NCI-H1105 (cell line): ENCODE measurements at places on chromosomes 4 and X.

DNA sequence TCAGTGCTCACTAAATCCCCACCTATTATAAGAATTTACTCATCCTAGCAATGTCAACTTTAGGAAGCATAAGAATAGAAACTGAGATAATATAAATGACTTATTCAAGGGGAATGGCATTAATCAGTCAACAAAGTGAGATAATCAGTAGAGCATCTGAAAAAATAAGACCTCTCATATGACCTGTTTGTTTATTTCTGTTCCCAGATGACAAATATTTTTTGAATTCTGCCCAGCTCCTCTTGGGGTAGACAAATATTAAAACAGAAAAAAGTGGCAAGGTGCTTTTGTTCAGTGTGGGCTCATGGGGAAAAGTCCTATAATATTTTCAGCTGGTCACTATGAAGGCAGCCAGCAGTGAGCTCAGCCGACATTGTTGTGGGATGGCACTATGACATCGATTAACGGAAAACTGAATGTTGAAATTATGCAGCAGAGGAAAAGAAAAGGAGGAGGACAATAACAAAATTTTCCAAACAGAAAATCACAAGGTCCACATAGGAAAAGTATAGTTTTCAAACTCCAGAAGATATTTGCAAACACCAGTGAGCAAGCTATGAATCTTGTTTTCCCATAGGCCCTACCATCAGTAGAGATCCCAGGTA is 109.6 kb downstream of the ANXA3 start:
- DNase-seq, result no peak

DNA sequence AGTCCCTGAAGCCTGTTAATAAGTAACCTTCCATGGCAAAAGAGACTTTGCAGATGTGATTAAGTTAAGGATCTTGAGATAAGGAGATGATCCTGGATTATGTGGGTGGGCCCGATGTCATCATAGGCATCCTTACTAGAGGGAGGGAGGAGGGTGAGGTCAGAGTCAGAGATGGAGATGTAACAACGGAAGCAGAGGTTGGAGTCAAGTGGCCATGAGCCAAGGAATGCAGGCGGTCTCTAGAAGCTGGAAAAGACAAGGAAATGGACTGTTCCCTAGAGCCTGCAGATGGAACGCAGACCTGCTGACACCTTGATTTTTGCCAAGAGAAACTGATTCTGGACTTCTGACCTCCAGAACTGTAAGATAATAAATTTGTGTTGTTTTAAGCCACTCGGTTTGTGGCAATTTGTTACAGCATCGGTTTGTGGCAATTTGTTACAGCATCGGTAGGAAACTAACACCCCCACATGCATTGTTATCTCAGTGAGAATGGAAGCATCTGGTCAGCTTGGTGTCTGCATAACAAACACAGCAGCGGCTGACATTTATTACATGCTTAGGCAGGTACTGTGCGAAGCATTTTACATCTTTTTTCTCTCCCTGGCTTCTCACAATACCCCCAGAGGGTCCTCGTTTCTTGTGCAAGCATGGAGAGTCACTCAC is 55.6 kb downstream of the CLDN34 start:
- no peak for DNase-seq

- DNase-seq, result peak; percentile 73
Observed at GRCh38 chr4:33989820-33990443, 2254.4 kb downstream of the ARAP2 start.

GRCh38 chrX:352181-352580 is 33.6 kb upstream of the GTPBP6 start:
- no peak for DNase-seq

DNA sequence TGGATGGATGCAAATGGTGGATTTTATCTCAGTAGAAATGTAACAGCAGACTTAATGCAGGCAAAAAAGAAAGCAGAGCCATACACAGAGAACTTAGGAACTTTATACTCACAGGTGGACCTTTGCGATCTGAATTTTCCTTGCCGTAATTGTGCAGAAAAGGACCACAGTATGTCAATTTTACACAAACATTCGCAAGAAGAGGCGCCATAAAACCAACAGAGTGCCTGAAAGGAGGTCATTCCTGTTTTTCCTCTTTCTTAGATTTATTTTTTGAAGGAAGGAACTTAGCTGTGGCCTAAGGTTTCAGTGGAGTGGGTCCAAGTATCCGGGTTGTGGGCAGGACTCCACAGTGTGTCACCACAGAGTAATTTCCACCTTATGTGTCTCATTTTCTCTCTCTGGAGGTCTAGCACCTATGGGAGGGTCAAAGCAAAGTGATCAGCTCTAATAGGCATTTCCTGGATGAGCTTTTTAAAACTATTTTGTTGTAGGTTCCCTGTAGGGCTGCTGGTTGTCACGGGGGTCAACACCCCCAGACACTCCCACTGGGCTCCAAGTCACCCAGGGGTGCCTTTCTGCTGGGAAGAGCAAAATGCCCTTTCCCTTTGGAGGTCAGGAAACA is 24.7 kb upstream of the PBDC1 start:
- no peak for DNase-seq
